Activated naive CD4-positive, alpha-beta T cell treated with anti-CD3 and anti-CD28 coated beads, Interleukin-2, amount 50 U/mL, for 16 hours (primary cell): ENCODE measurements at places on chromosomes 12 and 14.

DNA sequence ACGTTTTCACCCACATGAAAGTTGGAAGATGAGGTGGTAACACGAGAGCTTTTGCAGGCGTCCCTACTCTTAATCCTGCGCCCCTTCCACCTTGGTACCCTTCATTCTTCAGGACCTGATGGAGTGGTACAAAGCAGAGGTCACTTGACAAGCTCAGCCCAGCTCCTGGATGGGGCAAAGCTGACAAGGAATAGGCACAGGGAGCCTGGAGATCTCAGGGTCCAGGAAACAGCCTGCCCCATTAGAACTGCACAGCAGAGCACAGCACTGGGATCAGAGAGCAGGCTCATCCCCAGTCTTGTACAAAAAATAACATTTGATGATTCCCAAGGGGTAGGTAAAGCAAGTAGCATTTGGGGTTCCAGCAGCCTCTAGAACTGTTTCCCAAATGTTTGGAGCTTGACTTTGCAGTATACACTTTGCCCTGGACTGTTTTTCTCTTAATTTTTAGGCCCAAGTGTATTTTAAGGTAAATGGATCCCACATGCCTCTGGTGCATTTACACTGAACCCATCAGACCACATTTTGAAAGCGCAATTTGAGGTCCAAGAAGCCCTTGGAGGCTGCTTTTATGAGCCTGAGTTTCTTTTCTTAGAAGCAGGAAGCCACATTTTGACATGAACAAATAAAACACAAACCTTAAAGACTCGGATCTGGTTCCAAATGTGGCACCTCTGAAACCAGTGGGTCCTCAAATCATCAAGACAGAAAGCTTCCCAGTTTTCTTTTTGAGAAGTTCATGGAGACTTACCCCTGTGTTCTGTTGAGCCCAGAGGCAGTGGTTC, 633 bp downstream of the TC2N start:
- DNase-seq: no peak

- no peak for DNase-seq
Observed at GRCh38 chr14:75147423-75148071, 20.7 kb upstream of the NEK9 start.

- DNase-seq: peak; percentile 34
Observed at GRCh38 chr12:56521590-56522371, at the start of gene RBMS2. Gene RBMS2 (plus strand): TSS chr12:56521820. CDS start chr12:56522024, 204 bp downstream.

DNA sequence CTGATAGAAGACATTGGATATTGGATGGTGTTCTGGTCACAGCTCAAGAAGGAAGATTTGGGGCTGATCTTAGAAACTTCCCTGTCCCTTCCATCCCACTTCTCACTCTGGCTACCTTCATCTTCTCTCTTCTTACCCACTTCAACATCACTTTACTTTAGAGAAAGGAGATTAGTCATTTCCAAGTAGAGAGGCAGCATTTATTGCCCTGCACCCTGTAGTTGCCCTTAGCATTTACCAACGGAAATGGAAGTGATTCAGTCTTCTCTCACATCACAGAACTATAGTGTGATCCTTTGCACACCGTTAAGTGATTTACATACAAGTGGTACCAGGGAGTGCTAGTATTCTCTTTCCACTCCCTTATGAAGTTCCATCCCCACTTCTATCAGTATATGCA, 52.4 kb downstream of the PHLDA1 start:
- DNase-seq: peak; percentile 36

GRCh38 chr12:95417372-95417771, 56.6 kb upstream of the METAP2 start:
- DNase-seq: no peak

DNA sequence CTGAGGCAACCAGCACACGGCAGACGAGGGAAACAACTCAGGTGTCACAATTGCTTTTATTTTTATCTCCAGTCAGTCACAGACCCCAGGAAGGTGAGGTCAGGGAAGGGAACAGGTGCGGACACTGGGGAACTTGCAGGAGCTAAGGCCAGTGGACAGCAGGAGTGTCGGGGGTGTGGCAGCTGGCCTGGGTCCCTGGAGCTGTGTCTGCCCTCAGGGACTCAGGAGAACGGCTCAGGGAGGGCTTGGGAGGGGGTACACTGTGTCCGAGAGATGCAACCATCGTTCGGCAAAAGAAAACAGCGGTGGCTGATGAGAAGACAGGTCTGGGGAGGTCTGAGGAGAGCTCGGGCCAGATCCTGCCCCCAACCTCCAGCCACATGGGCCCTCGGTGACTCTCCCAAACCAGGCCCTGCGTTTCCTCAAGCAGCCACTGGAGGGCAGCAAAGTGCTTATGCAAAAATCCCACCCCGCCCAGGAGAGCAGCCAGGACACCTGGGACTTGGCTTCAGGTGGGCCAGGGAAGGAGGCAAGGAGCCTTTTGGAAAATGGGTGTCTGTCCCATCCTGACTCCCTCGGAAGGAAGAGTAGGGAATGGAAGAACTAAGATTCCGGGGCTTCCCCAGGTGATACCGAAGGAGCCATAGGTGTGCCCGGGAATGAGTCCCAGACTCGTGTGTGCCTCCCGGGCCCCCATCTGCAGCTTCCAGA, 24.1 kb upstream of the BCDIN3D start:
- DNase-seq: peak; percentile 74
